Activated T-helper 2 cell treated with anti-CD3 and anti-CD28 coated beads, Interferon-gamma antibody, Interleukin-2, Interleukin-4, amounts not matched to agents 10 μg/mL and 5 μg/mL and 100 μg/mL, durations not matched to agents 14 hours and 24 hours and 36 hours (primary cell): ENCODE measurements at places on chromosomes 3 and 15.

- no peak for DNase-seq
These were observed 1.4 kb downstream of the PLSCR1 start for GRCh38 chr3:146542978-146543377.

GRCh38 chr15:63726491-63726890 lies 107.3 kb downstream of the HERC1 start:
- DNase-seq, result no peak

GRCh38 chr3:159069091-159069490 lies 267.2 kb downstream of the MFSD1 start:
- no peak for DNase-seq

DNA sequence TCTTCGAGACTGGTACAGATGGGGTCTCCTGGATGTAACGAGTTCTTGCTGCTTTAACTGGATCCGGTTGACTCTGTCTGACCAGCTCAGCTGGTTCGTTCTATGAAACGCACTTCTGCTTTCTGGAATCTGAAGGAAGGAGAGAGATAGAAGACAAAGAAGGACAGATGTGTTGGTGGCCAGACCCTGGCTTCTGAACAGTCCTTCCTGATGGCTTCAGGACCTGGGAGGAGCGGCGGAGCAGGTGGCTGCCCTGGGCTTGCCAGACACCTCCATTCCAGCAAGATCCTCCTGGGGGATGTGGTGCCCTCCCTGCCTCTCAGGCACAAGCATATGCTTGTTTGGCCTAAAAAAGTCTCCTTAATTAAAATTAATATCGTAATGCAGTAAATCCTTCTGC lies 99.9 kb downstream of the APBA2 start:
- no peak for DNase-seq

- no peak for DNase-seq
These were observed 587.9 kb downstream of the TBL1XR1 start for GRCh38 chr3:176609361-176609760.

DNA sequence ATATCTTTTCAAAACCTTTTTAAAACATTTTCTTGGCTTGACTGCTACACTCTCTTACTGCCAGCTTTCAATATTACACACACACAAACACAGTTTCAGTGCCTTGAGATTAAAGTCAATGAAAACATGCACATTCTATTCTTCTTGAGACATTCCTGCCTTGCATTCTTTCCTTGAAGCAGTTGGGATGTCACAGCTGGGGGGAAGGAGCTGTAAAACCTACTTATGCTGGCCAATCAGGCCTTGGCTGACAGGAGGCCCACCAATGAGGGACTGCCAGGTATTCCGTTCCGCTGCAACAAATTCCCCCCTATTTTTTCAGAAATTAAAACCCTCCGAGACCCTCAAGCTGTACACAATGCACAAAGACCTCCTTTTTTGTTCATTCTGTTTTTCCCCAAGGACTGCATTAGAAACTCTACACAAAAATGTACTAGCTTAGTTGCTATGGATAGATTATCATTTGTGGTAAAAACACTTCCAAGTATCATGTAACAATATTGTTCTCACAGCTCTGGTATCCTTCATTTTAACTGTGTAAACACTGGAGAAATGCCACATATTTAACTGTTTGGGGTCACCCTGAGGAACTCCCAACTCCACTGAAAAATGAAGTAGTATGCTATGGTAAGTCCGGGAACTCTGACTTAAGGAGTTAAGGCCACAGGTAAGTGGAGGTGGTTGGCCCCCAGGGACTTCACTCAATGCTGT lies 18.5 kb downstream of the FSTL1 start:
- DNase-seq, result no peak

GRCh38 chr3:139519998-139520737 lies 19.4 kb downstream of the RBP1 start:
- DNase-seq, result no peak

- no peak for DNase-seq
These were observed 820 bp upstream of the HMCES start for GRCh38 chr3:129277829-129278271.

- no peak for DNase-seq
These were observed 57.9 kb downstream of the RASGRF1 start for GRCh38 chr15:79032656-79033055.

GRCh38 chr3:178159691-178160220 lies 376.5 kb upstream of the KCNMB2 start:
- no peak for DNase-seq

DNA sequence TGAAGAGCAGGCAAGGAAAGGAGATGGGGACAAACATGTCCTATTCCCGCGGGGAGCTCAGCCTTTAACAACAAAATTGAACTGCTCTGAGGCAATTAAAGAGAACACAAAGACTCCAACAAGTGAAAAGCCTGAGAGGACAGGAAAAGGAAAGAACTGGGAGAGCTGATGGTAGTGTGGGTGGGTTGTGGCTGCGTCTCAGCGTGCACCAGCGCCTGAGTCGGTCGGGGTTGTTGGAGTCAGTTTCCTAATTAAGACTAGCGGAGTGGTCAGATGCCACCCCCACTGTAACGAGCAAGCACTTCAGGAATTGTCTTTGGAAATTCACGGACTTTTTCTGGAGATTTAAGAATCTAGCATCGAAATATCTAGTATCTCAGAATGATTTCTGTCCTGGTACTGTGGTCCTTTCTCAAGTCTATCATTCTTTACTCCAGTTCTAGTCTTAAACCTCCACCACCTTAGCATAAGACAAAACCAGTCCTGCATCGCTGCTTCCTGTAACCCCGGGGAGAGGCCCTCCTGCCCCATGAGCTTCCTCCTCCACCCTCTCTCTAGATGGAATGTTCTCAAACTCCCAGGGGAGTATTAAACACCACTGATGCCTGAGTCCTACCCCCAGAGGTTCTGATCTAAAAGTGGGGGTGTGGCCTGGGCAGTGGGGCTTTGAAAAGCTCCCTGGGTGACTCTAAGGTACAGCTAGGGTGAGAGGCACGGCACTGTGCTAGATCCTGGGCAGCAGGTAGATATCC lies 104.0 kb downstream of the CYP19A1 start:
- DNase-seq, result no peak

- no peak for DNase-seq
These were observed 32.8 kb downstream of the BDH1 start for GRCh38 chr3:197522881-197523441.

DNA sequence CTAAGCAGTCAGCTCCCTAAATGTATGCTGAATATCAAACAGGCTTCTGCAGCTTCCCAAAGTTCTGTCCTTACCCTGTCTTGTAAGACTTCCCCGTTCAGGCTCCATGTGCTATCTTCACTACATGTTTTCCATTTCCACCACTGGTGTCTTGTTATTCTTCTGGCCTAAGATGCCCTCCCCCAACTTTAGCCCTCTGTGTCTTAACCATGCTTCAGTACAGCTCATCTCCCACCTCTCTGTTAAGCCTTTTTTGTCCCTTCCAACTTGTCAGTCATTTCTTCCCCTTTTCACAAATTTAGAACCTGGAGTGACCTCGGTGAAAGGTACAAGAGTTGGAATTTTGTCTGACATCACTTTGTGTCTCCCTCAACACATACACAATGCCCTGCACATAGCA lies 151.7 kb upstream of the TBL1XR1 start:
- DNase-seq, result no peak
